Vagina (tissue), 2 donors: ENCODE measurements at places on chromosomes 7 and 10.
A peak's percentile ranks its signal among the peaks of the same experiment; 100 is the strongest.

DNA sequence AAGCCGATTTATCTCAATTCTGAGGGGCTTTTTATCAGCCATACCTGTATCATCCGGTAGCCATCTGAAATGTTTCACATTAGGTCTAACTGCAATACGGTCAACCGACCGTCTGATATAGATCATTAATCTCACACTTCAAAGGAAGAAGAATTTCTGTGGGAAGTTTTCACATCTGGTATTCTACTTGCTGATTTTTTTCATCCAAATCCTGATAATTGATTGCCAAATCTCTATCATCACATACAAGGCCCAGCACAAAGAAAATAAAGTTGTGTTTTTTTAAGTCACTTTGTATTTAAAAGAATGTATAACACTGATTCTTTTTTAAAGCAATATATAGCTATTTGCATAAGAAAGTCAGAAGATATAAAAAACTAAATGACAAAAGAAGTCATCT, 132.3 kb downstream of the DKK1 start:
- no peak for DNase-seq

DNA sequence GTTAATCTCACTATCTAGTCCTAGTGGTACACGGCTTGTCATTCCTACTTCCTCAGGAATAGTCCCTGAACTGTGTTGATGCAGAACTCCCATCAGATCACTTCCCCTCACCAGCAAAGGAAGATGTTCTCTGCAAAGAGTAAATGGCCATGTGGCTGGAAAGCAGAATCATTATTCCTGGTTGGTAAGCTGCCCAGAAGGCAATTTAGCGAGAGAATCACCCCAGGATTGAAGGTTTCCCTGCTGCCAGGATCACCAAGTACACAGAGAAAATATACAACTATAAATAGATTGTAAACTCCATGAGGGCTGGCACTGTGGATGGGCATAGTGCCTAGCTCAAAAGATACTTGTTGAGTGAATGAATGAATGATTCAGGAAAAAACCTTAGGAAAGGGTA, 115.0 kb downstream of the GFRA1 start:
- DNase-seq: no peak

DNA sequence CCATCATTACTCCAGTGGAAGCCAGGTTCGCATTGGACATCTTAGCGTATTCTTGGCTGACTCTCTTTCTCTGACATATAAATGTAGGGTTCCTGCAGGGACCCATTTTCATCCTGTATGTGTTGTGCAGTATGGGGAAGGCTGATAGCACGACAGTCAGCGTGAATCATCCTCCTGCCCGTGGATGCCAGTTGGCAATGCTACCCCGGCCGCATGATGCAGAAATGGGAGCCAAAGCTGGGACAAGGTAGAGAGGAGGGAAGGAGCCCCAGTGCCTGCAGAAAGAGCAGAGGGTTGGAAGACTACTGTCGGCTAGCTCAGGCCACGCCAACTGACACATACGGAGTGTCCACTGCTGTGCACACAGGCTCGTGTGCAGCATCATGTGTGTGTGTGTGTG, 251.6 kb downstream of the SKAP2 start:
- DNase-seq: no peak

GRCh38 chr7:16954321-16954720, 72.5 kb upstream of the AGR3 start:
- no peak for DNase-seq

DNA sequence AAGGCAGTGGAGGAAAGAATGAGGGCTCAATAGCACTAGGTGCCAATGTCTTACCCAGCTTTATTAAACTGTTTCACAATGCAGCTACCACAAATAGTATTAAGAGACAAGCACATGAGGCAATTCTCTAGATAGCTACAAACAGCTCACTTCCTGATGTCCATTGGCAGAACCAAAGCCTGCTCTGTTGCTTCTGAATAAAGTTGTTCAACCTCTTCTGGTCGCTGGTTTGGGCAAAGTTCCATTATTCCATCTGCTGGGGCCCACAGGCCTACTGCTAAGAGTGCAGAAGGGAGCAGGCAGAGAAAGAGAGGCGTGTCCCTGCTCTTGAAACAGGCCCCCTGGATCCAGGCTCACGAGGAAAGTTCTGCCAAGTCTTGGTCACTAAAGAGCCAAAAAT, 173.9 kb downstream of the ZNF438 start:
- peak; percentile 98 for DNase-seq

DNA sequence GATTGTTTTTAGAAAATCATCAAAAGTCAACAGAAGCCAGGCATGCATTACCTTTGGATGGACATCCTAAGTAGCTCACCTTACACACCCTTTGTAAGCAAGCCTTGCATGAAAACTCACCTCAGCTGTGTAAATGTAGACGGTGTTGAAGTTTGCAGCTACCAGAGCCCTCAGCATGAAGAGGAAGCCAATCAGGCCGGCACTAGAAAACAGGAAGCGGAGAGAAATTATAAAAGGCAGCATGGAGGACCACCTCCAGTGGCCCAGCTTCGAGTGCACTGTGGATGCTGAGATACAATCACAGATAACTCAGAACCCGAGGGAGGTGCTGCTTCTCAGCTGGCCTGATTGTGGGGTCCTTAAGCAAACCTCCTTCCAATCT, 75.3 kb downstream of the SVOPL start:
- DNase-seq: no peak
